ENCODE measurements at places on chromosomes 3 and 15. TPM values are rescaled to one million over a fixed set of nuclear protein-coding genes. Genes with fewer than 3 reads are reported as not detected.

DNA sequence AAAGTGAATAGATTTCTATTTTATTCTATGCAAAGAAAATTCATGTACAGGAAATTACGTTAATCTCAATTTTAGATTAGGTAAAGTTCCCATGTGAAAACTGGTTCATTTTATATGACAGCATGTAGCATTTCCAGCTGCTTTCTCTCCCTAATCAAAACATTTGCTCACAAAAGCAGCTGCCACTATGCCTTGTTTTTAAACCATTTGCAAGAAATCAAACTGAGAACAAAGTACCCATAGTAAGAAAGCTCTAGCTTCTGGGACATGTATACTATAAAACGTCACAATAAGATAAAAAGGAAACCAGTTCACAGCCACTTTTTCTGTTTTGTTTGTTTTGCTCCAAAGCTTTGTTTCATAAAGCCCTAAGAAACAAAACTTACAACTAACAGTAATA, 5.0 kb upstream of the CRYBG3 start:
- no peak for DNase-seq

- DNase-seq = peak; percentile 82
These were observed 13.9 kb downstream of the SPINT1 start for GRCh38 chr15:40857601-40858341.

- no peak for DNase-seq
These were observed 244.4 kb upstream of the TRIM42 start for GRCh38 chr3:140433431-140433830.

DNA sequence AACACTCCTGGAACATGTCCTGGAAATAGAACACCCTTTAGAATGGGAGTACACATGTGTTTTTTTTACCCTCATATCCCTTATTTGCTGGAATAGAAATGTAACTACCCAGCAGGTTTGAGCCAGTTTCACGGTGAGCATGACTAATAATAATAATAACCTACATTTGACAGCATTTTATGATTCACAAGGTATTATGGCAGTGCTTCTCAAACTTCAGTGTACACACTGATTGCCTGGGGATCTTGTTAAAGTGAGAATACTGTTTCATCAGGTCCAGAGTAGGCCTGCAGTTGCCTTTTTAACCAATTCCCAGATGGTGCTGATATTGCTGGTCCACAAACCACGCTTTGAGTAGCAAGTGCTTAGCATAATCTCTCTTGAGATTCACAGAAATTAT, 63.9 kb downstream of the NFKBIZ start:
- DNase-seq = no peak

TRPC1 gene
- total RNA-seq = 30.4 TPM
